ENCODE measurements at places on chromosomes 16 and 17. TPM values are rescaled to one million over a fixed set of nuclear protein-coding genes. Genes with fewer than 3 reads are reported as not detected.
A peak's percentile ranks its signal among the peaks of the same experiment; 100 is the strongest.

TOX3 gene
- total RNA-seq: not detected

KRTAP2-1 gene
- total RNA-seq: not detected

NPW gene
- total RNA-seq: not detected

NUFIP2 gene
- total RNA-seq: 22.3 TPM

DNA sequence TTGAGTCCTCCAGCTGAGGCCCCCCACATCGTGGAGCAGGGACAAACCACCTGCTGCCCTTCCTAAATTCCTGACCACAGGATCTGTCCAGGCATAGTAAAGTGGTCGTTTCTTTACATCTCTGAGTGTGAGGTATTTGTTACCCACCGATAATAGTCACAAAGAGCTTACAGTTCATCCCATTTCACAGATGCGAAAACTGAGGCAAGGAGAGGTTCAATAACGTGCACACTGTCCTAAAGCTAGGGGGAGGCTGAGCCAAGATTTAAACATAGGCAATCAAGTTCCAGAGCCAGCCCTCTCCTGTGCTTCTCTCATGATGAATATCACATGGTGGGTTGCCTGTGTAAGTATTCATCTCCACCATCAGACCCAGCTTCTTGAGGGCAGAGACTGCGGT is 135.4 kb downstream of the CCT6B start:
- no peak for DNase-seq
- H3K27me3 ChIP-seq: no peaks in the 10 kb centered on the region

GRCh38 chr17:78057113-78057740 is 71.3 kb downstream of the TMC6 start:
- H3K36me3 ChIP-seq: no peaks in the 10 kb centered on the region
- no peak overlapping the region for H3K4me3 ChIP-seq
- no peaks in the 10 kb centered on the region for H3K27me3 ChIP-seq

GRCh38 chr16:67389911-67390815 is 3.1 kb downstream of the TPPP3 start:
- H3K4me3 ChIP-seq: no peak overlapping the region
- H3K27ac ChIP-seq: no peak overlapping the region
- no peaks in the 10 kb centered on the region for H3K27me3 ChIP-seq
- H3K36me3 ChIP-seq: no peaks in the 10 kb centered on the region
- no peaks in the 10 kb centered on the region for H3K4me1 ChIP-seq

GRCh38 chr17:73067075-73067474 is 25.4 kb downstream of the SLC39A11 start:
- H3K27me3 ChIP-seq: no peaks in the 10 kb centered on the region
- H3K27ac ChIP-seq: no peak overlapping the region
- DNase-seq: no peak
- peaks cover 40% of the 10 kb centered on the region for H3K36me3 ChIP-seq

DNA sequence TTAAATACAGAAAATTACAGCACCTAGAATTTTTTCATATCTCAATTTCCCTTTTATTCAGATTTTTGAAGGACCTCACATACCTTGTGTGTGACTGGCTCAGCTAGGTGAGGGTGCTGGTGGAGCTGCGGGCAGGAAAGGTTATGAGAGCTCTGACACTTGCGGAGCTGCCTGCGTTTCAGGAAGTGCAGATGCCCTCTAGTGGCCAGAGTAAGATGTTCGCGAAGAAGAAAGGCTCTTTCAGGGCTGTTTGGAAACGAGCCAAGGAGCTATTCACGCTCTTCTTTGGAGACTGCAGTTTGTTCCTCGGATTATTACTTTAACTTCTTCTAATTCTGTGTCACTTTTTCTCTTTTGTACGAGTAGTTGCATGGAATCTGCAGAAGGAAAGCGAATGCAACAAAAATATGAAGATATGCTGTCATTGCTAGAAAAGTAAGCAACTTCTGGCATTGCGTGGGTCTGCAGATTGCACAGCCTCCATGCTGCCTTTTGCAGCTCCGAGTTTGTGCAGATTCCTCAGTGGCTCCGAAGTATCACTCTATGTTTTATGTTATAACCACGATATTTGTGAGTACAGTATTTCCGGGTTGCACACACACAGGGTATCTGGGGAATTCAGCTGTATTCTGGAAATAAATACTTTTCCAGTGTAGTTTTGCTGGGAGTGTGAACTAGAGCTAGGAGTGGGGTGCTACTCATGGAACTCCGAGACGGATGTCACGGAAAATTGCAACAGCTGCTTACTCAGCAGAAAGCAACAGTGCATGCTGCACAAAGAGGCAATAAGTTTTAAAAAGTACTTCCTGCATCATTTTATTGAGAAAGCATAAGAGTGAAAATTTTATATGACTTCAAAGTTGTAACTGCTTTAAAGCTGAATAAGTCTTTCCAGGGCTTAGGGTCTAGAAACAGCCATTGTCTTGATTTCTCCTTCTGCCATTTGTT is 46.3 kb downstream of the DNAH9 start:
- H3K36me3 ChIP-seq: no peaks in the 10 kb centered on the region
- H3K4me1 ChIP-seq: no peaks in the 10 kb centered on the region
- no peak overlapping the region for H3K4me3 ChIP-seq
- peak; percentile 91 for DNase-seq
- no peaks in the 10 kb centered on the region for H3K27me3 ChIP-seq
- H3K27ac ChIP-seq: no peak overlapping the region

DNA sequence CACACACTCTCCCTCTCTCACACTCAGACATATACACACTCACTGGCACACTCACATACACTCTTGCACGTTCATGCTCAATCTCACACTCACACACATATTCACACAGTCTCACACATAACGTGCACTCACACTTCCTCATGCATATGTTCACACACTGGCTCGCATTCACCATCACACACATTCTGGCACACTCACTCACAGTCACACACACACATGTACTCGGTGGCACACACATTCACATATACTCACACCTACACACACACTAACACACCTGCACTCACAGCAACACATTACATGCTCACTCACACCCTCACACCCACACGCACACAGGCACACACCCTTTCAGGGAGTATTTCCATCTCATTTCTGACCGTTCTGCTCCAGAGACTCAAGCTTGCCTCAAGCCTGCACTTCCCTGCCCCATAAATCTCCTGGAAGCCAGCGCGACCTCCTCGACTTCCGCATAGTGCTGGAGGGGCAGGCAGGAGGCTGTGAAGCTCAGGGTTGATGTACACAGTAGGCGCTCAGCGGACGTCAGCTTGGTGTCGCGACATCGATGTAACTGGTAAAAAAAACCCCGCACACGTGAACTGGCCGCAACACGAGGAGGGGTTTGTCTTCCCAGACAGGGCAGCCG is 66.7 kb upstream of the FOXF1 start:
- H3K27ac ChIP-seq: no peak overlapping the region
- H3K4me3 ChIP-seq: no peak overlapping the region
- no peaks in the 10 kb centered on the region for H3K36me3 ChIP-seq
- no peaks in the 10 kb centered on the region for H3K27me3 ChIP-seq
